ENCODE measurements at places on chromosomes 1 and 21. TPM values are rescaled to one million over a fixed set of nuclear protein-coding genes. Genes with fewer than 3 reads are reported as not detected.

DNA sequence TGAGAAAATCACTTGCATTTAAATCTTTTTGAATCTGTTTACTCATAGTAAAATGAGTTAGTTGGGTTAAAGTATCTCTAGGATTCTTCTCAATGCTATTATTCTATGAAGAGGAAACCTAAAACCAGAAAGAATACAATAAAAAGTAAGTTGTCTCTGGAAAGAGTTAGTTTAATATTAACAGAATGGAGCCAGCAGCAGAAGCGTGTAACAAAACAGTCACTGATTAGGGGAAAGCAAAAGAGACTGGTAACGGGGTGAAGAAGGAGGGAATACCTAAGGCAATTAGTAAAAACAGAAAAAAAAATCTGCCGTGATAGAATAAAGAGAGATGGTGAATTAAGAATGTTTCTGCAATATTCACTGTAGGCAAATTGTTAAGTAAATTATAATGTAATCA lies 60.0 kb downstream of the NRDC start:
- DNase-seq = no peak

DNA sequence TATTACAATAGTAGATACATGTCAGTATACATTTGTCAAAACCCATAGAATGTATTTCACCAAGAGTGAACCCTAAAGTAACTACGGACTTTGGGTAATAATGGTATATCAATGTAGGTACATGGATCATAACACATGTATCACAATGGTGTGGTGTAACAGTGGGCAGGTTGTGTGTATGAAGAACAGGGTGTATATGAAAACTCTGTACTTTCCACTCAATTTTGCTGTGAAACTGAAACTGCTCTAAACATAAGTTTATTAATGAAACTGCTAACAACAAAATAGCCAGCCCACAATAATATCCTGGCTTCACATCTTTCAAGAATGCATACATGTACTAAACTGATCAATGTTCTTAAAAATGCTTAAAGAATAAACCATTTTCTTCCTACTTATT lies 90.2 kb downstream of the RUSC1 start:
- DNase-seq = no peak

DNA sequence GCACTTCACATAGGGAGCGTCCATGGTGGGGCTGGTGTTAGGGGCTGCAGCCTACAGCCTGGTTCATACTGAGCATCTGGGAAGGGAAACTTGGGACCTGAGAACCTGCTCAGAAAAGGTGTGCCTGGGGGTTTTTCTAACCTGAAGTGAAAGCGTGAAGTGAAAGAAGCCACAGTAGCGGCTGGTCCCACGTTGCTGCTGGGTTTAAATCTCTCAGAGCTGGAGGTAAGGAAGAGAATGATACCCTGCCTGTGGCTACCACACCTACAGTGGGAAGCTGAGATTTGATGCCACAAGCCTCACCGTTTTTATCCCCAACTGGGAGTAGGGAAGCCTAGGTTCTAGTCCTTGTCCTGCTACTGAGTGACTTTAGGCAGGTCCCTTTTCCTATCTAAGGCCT lies 21.0 kb upstream of the FUCA1 start:
- no peak for DNase-seq

GRCh38 chr1:170221495-170221894 lies 75.7 kb downstream of the NTMT2 start:
- DNase-seq = no peak

DNA sequence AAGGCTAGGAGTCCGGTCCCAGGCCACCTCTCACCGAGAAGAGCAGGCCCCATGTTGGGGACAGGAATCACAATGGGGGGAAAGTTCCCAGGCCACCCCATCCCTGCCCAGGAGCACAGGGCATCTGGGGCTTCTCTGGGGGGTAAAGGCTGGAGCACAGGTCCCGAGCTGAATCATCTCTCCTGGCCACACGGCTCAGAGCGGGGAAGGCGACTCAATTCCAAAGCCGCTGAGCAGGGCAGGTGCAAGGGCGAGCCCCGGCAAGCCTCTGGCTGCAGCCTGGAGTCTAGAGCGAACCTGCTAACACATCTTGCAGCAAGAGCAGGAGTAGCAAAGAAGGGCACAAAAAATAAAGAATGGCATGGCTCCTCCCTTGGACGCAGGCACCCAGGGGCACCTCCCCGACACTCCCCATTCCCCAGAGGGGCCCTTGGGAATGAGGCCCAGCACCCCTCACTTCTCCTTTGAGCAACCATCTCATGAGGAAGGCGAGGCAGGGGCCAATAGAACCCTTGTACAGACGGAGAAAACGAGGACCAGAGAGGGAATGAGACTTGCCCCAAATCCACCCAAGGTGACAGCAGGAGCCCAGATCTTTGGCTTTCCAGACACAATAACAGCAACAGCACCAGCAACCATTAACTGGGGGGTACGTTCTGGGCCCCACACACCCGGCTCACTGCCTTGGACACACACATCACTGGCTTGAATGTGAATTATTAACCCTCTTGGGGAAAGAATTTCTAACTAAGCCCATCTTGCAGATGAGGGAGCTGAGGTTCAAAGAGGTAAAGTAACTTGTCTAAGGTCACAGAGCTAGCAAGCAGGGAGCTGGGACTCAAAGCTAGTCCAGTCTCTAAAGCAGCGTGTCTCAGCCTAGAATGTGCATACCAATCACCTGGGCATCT lies 20.7 kb upstream of the ALDH4A1 start:
- DNase-seq = no peak

DNA sequence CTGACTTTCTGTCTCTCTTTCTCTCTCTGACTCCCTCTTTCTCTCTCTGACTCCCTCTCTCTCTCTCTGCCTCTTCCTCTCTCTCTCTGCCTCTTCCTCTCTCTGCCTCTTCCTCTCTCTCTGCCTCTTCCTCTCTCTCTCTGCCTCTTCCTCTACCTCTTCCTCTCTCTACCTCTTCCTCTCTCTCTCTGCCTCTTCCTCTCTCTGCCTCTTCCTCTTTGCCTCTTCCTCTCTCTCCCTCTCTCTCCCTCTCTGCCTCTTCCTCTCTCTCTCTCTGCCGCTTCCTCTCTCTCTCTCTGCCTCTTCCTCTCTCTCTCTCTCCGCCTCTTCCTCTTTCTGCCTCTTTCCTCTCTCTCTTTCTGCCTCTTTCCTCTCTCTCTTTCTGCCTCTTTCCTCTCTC lies 18.6 kb upstream of the ANKRD45 start:
- no peak for DNase-seq

GRCh38 chr1:225465793-225466517 lies 38.1 kb upstream of the LBR start:
- no peak for DNase-seq

DNA sequence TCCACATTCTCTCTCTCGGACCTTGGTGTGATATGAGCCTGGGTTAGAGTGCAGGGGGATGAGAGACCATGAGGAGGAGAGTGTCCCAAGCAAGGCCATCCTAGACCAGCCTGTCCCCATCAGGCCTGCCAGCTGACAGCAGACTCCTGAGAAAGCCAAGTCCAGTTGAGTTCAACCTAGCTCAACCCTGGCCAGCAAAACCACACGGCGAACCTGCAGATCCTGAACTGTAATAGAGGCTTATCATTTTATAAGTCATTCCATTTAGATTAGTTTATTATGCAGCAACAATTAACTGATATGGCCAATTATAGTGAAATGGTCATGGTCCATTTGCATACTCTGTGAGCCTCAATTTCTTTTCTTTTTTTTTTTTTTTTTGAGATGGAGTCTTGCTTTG lies 36.4 kb upstream of the ARHGEF10L start:
- DNase-seq = no peak

Gene PPM1J
- 1.5 TPM for total RNA-seq

Gene DISP3
- not detected for total RNA-seq

Gene DNAJC28
- 2.1 TPM for total RNA-seq

All from esophagus muscularis mucosa (tissue), 4 donors.